Occipital lobe (tissue), 3 donors: ENCODE measurements at places on chromosomes 1 and 21.

- no peak for DNase-seq
These were observed 21.5 kb upstream of the NHLH2 start for GRCh38 chr1:115862403-115862802.

DNA sequence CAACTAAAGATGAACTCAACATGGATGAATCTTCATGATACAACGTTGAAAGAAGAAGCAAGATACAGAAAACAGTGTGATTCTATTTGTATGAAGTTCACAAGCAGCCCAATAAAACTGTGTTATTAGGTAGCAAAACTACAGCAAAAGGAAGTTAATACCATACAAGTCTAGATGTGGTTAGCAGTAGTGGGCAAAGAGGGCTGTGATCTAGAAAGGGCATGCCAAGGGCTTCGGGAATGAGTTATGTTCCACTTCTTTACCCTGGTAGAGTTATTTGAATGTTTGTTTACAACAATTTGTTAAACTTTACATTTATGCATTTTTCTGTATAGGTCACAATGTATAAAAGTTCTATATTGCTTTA is 9.2 kb downstream of the TNFRSF9 start:
- no peak for DNase-seq

DNA sequence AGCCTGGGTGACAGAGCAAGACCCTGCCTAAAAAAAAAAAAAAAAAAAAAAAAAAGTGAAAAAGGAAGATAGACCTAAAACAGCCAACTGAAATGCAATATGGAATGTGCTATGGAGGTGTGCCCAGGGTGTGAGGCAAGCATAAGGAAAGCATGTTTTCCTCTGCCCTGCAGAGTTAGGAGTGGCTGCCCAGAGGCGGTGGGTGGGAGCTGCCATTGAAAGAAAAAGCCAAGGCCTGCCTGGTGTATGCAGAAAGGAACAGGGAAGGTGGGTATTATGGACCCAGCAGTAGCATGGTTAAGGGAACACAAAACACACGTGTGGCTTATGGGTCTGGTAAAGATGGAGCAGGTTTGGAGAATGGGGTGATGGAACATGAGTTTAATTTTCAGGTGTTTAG is 8.9 kb downstream of the CD244 start:
- DNase-seq = no peak

GRCh38 chr1:202252271-202252670 is 58.7 kb downstream of the LGR6 start:
- no peak for DNase-seq

GRCh38 chr1:68868606-68869005 is 371.7 kb upstream of the DEPDC1 start:
- DNase-seq = no peak
